Activated CD8-positive, alpha-beta memory T cell treated with anti-CD3 and anti-CD28 coated beads for 1 hour (primary cell): ENCODE measurements at places on chromosomes 4 and X.

- no peak for DNase-seq
Observed at GRCh38 chr4:177385576-177386277, 56.5 kb downstream of the AGA start.

- no peak for DNase-seq
Observed at GRCh38 chrX:123648028-123648810, 84.6 kb downstream of the THOC2 start.

- no peak for DNase-seq
Observed at GRCh38 chr4:35730414-35730813, 513.9 kb downstream of the ARAP2 start.

- no peak for DNase-seq
Observed at GRCh38 chrX:56125946-56126345, 106.2 kb upstream of the KLF8 start.

DNA sequence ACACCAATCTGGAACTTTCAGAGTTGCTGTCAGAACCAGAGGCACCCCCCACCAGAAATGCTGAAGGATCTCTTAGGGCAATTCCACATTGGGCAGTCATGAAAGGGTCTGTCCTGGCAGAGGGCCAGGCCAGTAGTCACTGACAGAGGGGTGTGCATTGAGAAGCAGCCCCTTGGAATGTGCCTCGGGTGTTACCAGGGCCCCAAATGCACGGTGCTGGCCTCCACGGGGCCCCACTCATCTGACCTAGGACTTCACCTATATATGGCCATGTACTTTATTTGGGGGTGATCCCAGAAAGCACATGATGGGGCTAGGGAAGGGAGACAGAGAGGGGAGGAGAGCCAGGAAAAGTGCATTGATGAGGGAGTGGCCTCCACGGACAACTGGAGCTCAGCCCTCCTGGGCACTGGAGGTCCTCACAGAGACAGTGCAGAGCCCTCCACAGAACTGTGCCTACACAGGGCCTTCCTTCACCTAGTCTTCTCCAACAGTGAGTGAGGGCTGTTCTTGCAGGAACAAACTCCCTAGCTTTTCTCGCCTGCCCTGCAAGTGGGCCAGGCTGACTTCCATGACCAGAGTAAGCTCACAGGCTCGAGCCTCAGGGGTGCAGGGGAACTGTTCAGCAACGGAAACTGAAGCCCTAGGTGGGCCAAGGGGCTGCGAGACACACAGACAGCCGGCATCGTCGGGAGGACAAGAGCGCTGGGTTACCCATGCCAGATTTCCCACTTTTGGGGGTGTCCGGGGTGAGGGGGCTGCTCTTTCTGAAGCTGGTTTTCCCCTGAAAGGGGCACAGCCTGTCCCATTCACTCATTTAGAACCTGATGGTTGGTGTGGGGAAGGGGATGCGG is 136.2 kb downstream of the HMX1 start:
- no peak for DNase-seq
